ENCODE measurements at places on chromosomes 4 and X.
A peak's percentile ranks its signal among the peaks of the same experiment; 100 is the strongest.

DNA sequence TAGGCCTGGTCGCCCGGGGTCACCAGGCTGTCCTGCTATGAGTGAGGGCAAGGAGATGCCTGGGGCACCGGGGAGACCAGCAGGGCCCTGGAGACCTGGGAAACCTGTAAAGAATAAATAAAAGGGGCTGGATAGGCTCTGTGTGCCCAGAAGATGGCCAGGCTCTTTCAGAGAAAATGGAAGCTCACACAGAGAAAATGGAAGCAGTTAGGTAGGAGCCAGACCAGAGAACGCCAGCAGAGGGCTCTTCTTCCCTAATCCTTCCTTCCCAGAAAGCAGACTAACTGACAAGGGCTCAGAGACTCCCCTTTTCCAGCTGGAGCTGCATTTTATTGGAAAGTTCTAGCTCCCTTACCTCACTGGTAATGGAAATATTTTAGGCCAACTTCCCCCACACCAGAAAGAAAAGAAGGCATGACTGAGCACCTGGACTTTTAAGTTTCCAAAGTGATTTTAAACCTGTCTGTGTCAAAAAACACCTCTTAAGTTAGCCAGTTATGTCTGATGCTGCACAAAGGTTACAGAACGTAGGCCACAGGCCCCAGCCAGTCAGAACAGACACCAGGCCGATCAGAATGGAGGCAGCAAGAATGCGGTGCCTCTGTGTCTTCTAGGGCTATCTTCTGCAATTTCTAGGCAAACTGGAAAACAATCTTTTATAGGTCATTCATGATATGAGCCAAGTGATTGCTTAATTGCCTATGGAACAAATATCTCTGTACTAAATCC, 74.0 kb downstream of the ATG4A start:
- DNase-seq: peak; percentile 7

DNA sequence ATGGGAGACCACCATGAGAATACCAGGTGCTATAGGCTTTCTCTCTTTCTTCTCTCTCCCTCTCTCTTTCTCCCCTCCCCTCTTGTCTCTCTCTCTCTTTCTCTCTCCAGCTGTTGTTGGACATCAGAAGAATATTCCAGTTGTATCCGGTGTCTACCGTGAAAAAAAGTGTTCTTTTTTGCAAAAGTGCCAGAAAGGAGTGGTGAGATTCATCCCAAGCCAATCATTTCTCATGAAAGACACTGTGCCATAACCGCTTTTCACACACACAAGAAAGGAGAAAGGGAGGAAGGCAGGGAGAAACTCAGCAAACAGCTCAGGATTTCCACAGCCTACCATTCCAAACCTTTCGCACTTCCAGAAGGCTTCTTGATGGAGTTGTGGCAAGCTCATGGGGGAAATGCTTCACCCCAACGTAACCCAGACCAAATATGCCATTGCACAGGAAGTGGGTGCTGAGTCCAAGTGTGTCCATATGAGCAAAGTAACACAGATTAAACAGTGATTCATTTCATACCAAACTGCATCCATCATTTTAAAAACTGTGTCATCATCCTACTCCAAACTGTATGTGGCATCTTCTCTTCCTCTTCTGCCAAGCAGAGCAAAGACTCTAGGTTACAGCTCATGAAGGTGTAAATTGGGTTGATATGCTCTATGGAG, 224.0 kb downstream of the APBB2 start:
- no peak for DNase-seq

GRCh38 chr4:88162626-88163025, 4.2 kb upstream of the ABCG2 start:
- no peak for DNase-seq

GRCh38 chr4:103002551-103002950, 17.0 kb downstream of the SLC9B1 start:
- DNase-seq: no peak

- no peak for DNase-seq
Observed at GRCh38 chr4:29559286-29559685, 1160.9 kb upstream of the PCDH7 start.

- no peak for DNase-seq
Observed at GRCh38 chr4:108783665-108784463, 21.0 kb upstream of the ETNPPL start.

DNA sequence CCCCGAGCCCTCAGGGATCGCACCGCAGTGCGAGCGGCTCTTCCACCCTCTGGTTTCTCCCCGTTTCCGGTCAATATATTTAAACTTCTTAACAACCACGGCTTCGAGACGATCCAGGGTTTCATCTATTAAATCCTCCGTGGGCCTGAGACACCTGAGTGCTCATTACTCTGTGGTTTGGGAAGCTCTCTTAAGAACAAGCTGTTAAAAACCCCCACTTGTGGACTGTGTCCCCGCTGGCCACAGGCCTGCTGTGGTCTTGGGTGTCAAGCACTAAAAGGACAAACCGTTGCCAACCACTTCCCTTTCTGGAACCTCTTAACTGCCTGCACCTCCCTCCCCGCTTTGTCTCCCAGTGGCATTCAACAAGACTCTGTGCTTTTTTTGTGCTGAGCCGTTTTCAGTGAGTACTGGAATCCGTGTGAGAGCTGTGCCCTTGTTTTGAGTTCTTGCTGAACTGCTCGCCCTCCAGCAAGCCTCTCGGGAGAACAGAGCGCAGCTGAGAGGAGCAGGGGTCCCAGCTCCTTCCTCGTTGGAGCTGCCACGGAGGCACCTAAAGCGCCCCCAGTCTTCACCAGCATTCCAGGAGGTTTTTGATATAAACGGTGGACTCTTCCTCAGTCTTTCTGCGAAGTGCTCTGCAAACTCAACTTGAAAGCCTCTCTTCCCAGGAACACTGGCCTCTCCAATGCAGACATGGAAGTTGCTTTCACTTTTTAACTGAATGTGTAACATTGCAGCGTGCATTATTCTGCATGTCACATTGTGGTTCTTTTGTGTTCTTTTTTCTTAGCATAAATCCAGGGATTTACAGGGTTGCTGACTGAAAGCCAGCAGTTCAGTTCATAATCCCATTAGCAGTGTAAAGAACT, 691 bp upstream of the IGFBP7 start:
- peak; percentile 59 for DNase-seq

DNA sequence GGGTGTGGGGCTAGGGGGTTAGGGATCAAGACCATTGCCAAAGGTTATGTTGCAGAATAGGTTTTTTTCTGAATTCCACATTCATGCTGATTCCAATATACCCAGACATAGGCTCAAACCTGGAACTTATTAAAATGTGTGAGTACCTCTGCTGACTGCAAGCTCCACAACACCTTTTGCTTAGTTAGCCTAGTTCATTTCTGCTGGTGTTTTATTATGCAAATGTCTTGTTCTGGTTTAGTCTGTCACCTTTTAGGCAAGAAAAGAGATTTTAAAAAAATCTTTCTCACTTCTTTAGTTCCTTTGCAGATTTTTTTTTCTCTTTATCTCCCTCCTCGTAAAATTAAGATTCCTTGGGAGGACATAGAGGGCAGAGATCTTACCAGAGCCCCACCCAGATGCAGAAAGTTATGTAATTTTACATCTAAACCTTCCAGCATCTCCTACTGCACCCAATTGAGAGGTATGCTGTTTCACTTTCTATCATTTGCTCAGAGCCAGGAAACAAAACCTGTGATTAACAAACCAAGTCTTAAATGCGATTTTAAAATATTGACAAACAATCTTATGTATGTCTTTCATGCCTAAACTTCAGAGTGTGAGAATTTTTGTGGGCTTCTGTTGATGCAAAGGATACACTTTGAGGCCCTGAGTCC, 190.7 kb upstream of the CLNK start:
- no peak for DNase-seq

DNA sequence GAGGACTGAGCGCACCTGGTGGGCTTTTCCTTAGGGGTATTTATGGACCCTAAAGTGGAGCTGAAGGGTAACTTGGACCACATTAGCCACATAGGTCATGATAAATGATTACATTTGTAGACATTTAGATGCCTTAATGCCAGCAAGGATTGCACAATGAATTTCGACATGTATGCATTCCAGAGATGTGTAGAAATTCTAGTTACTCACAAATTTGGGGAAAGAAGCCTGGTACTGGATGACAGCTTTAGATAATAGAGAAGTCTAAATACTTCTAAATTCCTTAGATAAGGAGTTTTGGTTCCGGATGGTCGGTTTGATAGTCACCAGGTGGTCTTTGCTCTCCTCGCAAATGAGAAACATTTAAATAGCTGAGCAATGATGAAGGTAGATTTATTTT, 609.5 kb upstream of the PRKX start:
- DNase-seq: no peak

Measured in muscle of back (tissue), 13 donors.